ENCODE measurements at places on chromosomes 3 and 15. TPM values are rescaled to one million over a fixed set of nuclear protein-coding genes. Genes with fewer than 3 reads are reported as not detected.

DNA sequence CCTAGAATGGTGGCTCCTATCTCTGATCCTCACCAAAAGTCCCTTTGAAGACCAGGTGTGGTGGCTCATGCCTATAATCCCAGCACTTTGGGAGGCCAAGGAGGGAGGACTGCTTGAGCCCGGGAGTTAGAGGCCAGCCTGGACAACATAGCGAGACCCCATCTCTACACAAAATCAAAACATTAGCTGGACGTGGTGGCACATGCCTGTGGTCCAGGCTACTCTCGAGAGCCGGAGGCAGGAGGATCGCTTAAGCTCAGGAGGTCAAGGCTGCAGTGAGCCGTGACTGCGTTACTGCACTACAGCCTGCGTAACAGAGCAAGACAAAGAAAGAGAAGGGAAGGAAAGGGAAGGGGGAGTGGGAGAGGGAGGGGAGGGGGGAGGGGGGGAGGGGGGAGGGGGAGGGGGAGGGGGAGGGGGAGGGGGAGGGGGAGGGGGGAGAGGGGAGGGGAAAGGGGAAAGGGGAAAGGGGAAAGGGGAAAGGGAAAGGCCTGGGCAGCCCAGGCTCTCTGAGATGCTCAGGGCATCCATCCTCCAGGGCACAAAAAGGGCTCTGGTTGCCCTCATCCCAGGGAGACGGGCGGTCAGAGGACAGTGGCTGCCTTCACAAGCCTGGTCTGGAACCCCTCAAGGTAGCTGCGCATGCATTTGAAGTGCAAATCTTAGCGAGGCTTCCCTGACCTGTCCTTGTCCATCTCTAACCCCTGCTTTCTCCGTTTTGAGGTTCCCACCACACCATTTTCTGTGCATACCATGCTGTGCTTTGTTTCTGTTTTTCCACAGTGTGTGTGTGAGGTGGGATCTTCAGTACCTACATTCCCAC lies 76.1 kb downstream of the LDHAL6B start:
- DNase-seq: peak; percentile 21

GRCh38 chr15:34122771-34123183 lies 20.9 kb downstream of the PGBD4 start:
- DNase-seq: no peak

DNA sequence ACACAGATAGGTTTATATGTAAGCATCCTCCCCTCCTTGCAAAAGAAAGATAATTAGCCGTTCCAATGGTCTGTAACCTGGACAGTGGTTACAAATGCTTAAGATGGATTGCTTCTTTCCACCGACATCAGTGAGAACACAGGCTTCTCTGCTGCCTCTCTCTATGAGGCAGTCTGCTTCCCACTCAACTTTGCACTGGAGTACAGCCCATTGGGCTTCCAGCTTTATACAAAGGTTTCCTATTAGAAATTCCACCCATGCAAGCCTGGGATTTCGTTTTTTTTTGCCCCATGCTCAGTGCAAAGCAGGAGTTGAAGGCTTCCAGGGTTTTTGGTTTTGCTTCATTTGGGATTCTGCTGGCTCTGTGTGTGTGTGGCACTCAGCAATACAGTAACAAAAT lies 47.3 kb upstream of the C3orf22 start:
- DNase-seq: no peak

- DNase-seq: no peak
These were observed 23.3 kb downstream of the PCSK6 start for GRCh38 chr15:101466188-101466587.

- no peak for DNase-seq
These were observed 781.8 kb downstream of the CADM2 start for GRCh38 chr3:85740561-85740960.

Gene LRRIQ4
- not detected for total RNA-seq

Gene SLC28A1
- total RNA-seq: not detected

DNA sequence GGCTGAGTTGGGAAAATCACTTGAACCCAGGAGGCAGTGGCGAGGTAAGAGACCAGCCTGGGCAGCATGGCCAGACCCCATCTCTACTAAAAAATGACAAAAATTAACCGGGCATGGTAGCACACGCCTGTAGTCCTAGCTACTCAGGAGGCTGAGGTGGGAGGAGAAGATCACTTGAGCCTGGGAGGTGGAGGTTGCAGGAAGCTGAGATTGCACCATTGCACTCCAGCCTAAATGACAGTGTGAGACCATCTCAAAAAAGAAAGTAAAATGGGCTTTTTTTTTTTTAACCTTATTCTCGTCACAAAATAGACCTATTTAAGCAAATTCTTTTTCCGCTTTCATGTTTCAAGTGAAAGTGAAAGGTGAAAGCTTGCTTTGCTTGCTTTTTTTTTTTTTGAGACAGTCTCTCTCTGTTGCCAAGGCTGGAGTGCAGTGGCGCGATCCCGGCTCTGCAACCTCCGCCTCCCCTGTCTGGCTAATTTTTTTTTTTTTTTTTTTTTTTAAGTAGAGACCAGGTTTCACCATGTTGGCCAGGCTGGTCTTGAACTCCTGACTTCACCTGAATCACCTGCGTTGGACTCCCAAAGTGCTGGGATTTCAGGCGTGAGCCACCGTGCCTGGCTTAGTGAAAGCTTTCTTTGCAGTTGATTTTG lies 3.6 kb downstream of the PDIA3 start:
- DNase-seq: peak; percentile 66

DNA sequence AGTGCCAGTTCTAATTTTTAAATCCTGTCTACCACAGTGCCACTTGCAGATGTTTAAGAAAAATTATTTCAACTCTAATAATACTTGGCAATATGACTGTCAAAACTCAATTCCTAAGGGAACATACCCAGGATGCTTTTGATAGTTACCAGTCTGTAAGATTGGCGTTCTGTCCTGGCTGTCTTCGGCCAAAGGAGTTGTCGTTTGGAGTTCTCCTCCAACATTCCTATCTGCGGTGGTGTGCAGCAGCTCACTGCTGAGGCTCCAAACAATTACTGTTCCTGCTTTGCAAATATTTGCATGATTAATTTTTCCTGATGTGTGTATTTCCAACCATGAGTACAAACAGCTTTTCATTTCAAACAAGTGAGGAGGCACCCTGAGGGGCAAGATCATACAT lies 330.8 kb upstream of the DPH6 start:
- no peak for DNase-seq

DNA sequence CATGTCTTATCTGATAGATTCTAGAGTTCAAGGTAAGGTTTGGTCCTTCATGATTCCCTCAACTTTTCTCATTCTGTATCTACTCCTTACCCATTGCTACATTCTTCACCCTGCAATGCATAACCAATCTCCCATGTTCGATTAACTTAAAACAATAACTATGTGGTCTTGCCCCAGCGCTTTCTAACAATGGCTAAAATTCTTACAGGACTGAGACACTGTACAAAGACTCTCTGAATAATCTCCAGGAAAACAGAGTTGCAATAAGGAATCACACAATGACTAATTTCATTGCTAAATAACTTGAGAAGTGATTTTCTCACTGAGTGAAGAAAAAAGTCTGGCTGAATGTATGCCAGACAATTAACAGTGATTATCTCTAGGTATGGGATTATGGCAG lies 69.6 kb upstream of the FAM174B start:
- no peak for DNase-seq

DNA sequence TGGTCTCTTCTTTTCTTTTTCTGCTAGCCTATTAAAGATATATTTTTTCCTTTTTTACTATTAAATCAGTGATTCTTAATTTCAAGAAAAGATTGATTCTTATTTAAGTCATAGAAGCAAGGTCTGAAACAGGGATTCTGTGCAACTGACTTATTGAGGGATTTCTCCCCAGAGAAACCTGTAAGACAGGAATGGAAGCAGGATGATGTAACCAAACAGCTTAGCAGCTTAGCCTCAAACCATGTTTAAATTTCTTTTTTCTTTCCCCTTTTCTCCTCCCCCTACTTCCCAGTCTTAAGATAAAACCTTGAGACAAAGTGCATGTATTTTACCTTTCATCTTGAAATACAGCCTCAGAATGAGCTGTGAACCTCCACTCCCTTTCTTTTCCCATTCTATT lies 322.8 kb downstream of the NEK10 start:
- no peak for DNase-seq

DNA sequence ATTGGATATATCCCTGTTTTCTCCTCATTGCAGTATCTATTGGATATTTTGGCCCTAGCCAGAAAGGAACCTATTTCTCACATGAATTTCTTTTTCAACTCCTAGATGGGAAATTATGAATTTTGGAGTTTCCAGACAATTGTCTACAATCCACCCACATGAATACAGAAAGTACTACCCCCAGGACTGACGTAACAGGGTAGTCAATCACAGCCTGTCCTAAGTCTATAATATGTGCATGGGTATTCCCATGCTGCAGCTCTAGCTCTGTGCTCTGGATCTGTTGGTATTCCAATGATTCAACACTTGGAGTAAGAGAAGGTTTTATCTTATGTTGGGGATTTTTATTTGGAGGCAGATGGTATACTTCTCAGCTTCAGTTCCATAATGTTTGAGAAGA lies 393.1 kb upstream of the ARRDC4 start:
- no peak for DNase-seq

GRCh38 chr3:1987980-1988379 lies 110.7 kb upstream of the CNTN4 start:
- DNase-seq: peak; percentile 56

- no peak for DNase-seq
These were observed 132.2 kb downstream of the KLF13 start for GRCh38 chr15:31458596-31459399.

- no peak for DNase-seq
These were observed 27.8 kb upstream of the UBL7 start for GRCh38 chr15:74488776-74489175.

Gene PLOD2
- 146 TPM for total RNA-seq

- DNase-seq: peak; percentile 95
These were observed 3.1 kb downstream of the KAT2B start for GRCh38 chr3:20043396-20043795.

- no peak for DNase-seq
These were observed 140.4 kb downstream of the SRGAP3 start for GRCh38 chr3:9108876-9109567.

DNA sequence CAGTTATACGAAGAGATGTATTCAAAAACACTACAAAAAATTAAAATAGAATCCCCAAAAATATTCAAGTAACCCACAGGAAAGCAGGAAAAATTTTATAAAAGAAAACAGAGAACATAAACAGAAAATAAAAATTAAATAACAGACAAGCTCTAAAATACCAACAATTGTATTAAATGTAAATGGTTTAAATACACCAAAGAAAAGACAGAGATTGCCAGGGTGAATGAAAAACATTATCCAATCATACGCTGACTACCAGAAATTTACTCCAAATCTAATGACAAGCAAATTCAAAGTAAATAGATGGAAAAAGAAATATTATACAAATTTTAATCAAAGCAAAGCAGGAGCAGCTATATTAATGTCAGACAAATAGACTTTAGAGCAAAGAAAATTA lies 103.6 kb downstream of the BOC start:
- no peak for DNase-seq

Gene ZNF774
- 13.1 TPM for total RNA-seq

- no peak for DNase-seq
These were observed 15.5 kb upstream of the ANXA2 start for GRCh38 chr15:60413231-60413824.

- DNase-seq: no peak
These were observed 4.6 kb downstream of the DENND6A start for GRCh38 chr3:57688291-57688690.

Gene TRPC1
- 22.5 TPM for total RNA-seq

GRCh38 chr3:189638276-189639031 lies 7.3 kb downstream of the TP63 start:
- DNase-seq: no peak

- DNase-seq: no peak
These were observed 275.4 kb downstream of the NEK10 start for GRCh38 chr3:27093771-27094170.

GRCh38 chr3:115052906-115053305 lies 94.2 kb downstream of the ZBTB20 start:
- no peak for DNase-seq

DNA sequence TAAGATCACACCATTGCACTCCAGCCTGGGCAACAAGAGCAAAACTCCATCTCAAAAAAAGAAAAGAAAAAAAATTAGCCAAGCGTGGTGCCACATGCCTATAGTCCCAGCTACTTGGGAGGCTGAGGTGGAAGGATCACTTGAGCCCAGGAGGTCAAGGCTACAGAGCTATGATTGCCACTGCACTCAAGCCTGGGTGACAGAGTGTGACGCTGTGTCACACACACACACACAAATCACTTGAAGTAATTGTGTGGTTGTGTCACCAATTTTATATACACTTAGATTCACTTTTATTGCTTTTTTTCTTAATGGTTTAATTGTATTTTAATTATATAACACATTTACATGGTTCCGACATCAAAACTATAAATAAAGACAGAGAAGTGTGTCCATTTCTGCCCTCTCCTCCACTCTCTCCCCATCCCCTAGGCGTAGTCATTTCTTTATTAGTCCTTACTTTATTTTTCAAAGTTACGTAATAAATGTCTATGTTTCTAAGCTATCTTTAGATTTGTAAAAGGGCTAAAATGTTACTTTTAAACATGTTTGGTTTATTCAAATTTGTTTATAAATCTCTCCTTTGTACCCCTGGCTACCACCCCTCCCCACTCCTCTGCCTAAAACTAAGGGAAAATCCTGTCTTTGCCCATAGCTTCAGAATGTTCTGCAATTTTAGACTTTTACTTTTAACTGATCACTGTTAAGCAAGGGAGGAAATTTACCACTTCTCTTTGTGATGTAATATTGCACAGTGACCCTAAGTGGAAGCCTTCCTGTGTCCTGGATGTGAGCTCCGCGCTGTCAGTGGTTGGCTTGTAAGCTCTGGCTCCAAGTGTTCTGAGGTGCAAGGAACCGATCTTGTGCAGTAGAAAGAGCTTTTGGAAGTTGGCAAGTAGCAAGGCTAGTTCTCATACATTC lies 10.8 kb upstream of the VILL start:
- DNase-seq: no peak

- DNase-seq: no peak
These were observed 60.7 kb upstream of the RAB6B start for GRCh38 chr3:133956353-133956752.

DNA sequence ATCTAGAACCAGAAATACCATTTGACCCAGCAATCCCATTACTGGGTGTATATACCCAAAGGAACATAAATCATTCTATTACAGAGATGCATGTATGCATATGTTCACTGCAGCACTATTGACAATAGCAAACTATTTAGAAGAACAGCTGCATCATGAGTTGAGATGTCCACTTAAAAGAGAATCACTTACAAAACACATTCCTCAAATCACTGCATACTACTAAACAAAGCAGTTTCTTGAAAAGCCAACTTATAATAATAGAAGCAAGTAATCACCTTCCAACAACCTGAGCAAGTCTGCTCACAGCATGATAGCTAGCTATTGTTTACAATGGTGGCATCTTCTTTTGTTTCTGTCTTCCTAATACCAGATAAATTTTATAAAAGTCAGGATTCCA lies 454.7 kb upstream of the ADAMTS9 start:
- no peak for DNase-seq

GRCh38 chr3:77915336-77915735 lies 875.4 kb downstream of the ROBO2 start:
- DNase-seq: no peak

- peak; percentile 11 for DNase-seq
These were observed 284.3 kb downstream of the CLSTN2 start for GRCh38 chr3:140219291-140219690.

Gene PROS1
- total RNA-seq: 29.3 TPM
